T-helper 1 cell treated with Interleukin-12 subunit alpha and Interleukin-12 subunit beta and Interleukin-4 antibody, amounts not matched to agents 30 ng/mL and 1 ng/mL, for 36 hours (primary cell): ENCODE measurements at places on chromosomes 11 and 22. TPM values are rescaled to one million over a fixed set of nuclear protein-coding genes. Genes with fewer than 3 reads are reported as not detected.

MYO18B gene
- 1.2 and 1.3 TPM in 2 replicates for total RNA-seq

FOSL1 gene
- 3.0 and 6.0 TPM in 2 replicates for total RNA-seq

ASRGL1 gene
- 7.9 and 10.1 TPM in 2 replicates for total RNA-seq

BCL2L13 gene
- 29.2 and 31.6 TPM in 2 replicates for total RNA-seq

ESAM gene
- 0.41 and 0.47 TPM in 2 replicates for total RNA-seq

SYT8 gene
- total RNA-seq: not detected in 2 replicates

APOL1 gene
- 91.0 and 105 TPM in 2 replicates for total RNA-seq

INPP5J gene
- total RNA-seq: 0.34 TPM in 1 of 2 replicates, not detected in the other

CHRM1 gene
- total RNA-seq: not detected in 2 replicates

SLCO2B1 gene
- total RNA-seq: 0.27 and 0.47 TPM in 2 replicates

MALAT1 gene
- 8,633 and 8,695 TPM in 2 replicates for total RNA-seq

CAPN1 gene
- 191 TPM in 2 replicates for total RNA-seq

CD3E gene
- total RNA-seq: 684 and 696 TPM in 2 replicates

RHOD gene
- 0.59 and 0.61 TPM in 2 replicates for total RNA-seq

CCDC87 gene
- total RNA-seq: 0.15 TPM in 1 of 2 replicates, not detected in the other

TESMIN gene
- 2.5 and 4.6 TPM in 2 replicates for total RNA-seq

DEPDC7 gene
- 0.46 and 0.54 TPM in 2 replicates for total RNA-seq
